Activated T-helper 1 cell treated with Interleukin-2 at 50 U/mL for 16 hours (primary cell): ENCODE measurements at places on chromosomes 6 and 20.

GRCh38 chr6:7328243-7328642, 15.2 kb upstream of the SSR1 start:
- DNase-seq, result no peak

GRCh38 chr20:53890443-53891305, 179.7 kb downstream of the BCAS1 start:
- DNase-seq, result no peak

GRCh38 chr6:75109022-75109421, 96.8 kb downstream of the COL12A1 start:
- DNase-seq, result no peak

DNA sequence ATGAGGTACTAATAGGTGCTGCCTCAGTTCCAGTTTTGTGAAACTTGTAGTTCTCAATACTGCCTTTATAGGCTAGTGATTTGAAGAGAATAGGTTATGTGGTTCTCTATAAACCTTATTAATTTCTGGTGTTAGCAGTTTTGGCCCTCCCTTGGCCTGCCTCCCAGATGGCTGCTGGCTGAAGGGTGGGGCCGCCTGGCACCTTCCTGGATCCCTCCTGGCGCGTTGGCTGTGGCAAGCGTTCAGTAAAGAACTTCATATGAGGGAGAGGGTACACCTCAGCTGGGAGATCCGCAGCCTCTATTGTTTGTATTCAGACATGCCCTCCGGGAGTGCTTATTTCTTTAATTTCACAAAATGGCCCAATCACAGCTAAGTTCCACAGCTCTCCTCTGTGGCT, 51.9 kb downstream of the FAM120B start:
- DNase-seq, result no peak

DNA sequence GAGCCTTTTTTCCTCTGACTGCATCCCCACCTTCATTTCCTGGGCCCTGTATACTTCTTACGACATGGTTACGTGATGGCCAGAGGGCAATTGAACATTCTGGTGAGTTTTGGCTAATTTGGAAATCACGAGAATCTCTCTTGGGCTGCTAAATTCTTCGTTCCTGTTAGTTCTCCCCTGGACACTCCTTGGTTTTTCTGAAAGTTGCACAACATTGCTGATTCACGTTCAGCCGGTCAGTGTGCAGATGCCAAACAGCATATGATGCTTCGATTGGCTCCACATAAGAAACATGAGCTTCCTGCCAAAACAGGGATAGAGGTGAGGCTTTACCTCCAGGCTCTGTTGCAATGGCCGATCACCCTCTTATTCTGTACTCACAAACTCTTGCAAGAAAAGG, 119.4 kb upstream of the LY86 start:
- no peak for DNase-seq

DNA sequence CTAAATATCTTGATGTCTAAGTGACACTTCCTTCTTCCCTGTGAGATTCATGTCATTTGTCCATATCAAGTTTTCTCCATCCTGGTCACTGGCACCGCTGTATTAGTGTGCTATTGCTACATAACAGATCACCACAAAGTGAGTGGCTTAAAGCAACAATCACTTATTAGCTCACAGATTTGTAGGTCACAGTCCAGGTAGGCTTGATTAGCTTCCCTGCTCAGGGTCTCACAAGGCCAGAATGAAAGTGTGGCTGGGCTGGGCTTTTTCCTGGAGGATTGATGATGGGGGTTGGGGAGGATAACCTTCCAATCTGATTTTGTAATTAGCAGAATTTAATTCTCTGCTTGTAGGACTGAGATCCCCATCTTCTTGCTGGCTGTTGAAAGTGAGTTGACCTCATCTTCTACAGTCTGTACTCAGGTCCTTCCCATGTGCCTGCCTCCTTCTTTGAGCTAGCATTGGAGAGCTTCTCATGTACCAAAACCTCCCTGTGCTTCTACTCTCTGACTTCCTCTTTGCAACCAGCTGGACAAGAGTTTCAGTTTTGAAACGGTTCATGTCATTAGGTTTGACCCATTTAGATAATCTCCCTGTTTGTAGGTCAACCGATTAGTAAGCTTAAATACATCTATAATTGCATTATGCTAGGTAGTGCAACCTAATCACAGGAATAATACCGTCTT, 152.4 kb upstream of the MAN1A1 start:
- no peak for DNase-seq

GRCh38 chr6:143555071-143555492, 43.6 kb upstream of the FUCA2 start:
- no peak for DNase-seq

GRCh38 chr6:9977411-9977810, 437.5 kb downstream of the TFAP2A start:
- no peak for DNase-seq

DNA sequence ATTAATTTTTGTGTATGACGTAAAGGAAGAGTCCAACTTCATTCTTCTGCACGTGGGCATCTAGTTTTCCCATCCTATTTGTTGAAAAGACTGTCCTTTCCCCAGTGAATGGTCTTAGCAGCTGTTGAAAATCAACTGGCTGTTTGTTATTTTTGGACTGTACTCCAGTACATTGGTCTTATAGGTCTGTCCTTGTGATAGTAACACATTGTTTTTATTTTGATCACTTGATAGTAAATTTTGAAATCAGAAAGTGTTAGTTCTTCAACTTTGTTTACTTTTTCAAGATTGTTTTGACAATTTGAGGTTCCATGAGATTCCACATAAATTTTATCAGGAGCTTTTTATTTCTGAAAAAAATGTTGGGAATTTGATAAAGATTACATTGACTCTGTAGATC, 280.2 kb upstream of the FOXQ1 start:
- no peak for DNase-seq

GRCh38 chr6:105458551-105458950, 55.7 kb upstream of the PREP start:
- no peak for DNase-seq

DNA sequence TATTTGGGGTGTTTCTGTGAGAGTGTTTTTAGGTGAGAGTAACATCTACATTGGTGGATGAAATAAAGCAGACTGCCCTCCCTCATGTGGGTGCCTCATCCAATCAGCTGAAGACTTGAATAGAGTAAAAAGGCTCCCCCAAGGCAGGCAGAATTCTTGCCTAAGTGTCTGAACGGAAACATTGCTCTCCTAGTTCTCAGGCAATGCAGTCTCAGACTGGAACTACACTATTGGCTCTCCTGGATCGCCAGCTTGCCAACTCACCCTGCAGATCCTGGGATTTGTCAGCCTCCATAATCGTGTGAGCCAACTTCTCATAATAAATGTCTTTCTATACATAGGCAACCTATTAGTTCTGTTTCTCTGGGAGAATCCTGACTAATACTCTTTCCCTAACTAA, 5.5 kb upstream of the TMEM170B start:
- DNase-seq, result no peak

DNA sequence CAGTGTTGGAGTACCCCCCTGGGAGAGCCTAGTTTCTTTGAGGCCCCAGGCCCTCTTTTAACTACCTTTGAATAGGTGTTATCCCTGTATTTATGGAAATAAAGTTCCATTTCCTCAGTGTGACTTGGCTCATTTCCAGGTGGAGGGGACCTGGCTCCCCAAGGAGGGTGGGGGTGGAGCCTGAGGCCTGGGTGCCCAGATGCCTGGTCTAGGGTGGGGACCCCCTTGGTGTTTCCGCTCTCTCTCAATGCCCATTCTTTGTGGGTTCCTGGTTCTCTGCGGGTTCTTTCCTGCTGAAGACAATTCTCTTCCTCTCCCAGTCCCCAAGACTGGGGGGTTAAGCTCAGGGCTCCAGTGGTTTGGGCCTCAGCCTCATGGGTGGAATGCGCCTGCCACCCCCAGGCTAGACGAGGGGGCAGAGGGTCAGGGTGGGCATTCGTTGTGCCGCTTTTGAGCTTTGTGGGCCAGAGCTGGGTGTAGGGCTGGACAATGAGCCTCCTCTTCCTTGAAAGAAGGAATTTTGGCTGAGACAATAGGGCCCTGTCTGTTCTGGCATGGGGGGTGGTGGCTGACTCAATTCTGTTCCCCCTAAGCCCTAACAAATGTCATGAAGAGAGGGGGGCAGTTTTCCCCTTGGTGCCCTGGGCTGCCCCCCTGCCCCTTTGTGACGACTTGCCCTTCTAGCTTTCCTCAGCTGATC, 686 bp upstream of the EGFL8 start:
- no peak for DNase-seq

DNA sequence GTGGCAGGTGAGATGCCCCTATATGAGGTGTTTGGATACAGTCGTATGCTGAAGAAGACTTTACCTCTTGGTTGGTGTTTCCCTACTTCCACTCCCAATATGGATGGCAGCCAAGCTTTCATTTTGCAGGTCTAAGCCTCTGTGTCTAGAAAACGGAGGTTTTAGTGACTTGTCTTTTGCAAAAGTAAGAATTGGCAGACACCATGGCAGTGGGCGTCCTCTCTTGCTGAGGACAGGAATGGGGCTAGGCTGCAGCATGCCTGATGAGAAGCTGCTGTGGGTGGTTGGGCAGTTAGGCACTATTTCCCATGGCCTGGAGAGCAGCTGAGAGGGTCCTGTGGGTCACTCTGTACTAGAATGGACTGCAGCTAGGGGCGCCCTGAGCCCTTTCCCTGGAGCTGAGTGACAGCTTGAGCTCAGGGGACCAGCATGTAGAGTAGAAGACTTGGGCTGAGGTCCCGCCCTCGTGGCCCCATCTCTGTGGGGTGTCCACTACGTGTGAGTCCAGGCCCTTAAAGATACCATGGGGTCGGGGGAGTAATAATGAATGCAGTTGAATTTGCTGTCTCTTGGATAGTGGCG, 127.4 kb downstream of the CDH26 start:
- no peak for DNase-seq

GRCh38 chr20:43028470-43028869, 161.2 kb downstream of the PTPRT start:
- no peak for DNase-seq

GRCh38 chr6:49764571-49765236, 20.5 kb upstream of the CRISP3 start:
- DNase-seq, result no peak

GRCh38 chr6:44676246-44676790, 288.8 kb downstream of the CDC5L start:
- no peak for DNase-seq

DNA sequence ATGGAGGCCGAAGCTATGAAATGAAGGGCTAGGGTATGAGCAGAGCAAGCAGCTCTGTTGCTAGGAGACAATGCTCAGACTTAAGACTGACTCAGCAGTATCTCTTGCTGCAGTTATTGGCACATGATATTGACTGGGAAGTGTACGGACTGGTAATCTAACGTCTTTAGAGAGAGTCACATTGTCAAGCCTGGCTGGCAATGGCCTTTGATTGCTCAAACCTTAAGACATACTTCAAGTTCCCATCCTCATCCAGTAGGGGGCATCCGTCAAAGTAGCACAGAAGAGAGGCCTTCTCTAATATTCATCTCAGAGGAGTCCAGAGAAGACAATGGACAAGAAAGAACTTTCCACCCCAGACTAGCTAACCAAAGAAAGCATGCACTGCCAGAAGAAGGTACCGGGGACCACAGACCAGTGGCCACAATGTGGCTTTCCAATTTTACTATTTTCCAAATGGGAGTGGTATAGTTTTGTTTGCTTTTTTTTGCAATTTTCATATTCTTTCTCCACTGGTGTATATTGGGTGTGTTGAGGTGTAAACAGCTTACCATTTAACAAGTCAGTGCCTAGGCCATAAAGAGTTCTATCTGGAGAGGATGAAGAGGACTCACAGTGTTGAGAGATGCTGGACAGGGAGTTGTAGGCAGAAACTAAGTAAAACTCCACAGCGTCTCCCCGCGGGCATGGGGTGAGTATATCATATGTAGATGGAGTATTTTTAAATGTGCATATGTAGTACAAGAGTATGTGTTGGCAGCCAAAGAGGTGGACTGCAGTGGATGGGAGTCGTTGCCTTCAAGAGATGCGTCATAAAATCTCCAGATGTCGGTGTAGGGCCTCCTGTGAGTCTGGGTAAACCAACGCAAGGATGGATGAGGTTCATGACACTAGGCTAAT, 36.7 kb downstream of the LRFN2 start:
- no peak for DNase-seq

DNA sequence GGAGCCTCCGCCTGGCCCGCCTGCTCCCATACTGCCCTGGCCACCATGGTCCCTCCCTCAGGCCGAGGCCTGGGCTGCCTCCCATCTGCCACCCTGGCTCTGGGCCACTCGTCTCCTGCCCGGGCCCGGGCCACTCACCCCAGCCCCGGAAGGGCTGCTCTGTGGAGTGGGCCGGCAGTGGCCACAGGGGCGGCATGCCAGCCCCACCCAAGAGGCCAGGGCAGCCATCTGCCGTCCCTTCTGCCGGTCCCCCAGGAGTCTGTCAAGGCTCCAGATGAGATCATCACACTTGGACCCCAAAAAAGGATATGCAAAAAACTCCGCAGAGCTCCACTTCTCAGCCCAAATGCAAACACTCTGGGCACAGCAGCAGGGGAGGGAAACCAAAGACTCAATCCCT, 23.8 kb upstream of the TLDC2 start:
- no peak for DNase-seq

DNA sequence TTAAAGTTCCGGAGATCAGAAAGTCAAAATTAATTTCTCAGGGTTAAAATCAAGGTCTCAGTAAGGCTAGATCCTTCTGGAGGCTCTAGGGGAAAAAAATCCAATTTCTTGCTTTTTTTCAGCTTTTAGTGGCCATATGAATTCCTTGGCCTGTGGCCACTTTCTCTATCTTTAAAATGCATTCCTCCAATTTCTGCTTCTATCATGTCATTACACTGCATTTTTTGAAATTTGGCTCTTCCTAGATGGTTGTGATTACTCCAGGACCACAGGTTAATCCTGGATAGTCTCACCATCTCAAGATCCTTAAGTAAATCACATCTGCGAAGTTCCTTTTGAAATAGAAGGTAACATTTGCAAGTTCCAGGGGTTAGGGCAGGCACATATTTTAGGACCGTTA, 1294.9 kb upstream of the CITED2 start:
- no peak for DNase-seq

DNA sequence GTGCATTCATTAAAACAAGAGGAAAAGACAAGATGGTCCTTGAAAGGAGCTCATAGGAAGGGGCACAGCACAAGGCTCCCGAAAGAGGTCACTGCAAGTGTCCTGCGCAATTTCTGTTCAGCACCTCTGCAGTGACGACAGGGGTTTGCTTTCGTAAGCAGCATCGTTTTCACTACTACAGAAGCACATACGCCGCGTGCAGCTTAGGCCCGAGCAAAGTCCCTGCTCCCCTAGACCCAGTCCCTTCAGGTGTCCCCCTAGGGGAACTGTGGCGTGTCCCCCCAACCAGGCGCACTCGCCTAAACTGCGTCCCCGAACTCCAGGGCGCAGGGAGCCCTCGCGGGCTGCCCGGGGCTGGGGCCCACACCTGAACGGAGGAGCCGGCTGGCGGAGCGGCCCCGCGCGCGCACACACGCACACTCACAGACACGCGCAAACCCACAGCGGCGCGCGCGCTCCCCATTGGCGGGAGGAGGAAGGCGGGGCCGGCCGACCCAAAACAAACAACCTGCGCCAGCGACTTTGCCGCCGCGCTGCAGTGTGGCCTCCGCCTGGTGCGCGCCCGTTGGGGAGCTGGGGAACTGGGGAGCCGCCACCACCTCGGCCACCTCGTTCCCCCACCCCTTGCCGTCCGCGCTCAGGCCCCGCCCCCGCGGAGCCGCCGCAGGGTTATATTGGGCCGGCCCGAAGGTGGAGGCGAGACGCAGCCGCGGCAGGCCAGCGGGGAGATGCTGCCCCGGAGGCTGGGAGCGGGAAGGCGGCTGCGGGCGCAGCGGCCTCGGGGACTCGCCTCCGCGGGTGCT, at the start of gene FOXQ1:
TSS of gene FOXQ1 (plus strand) at position 699 of the 803 bp plus-strand sequence. CDS start 607 bp downstream, outside the sequence.
- no peak for DNase-seq
